ENCODE measurements at places on chromosomes 13 and 19. TPM values are rescaled to one million over a fixed set of nuclear protein-coding genes. Genes with fewer than 3 reads are reported as not detected.
A peak's percentile ranks its signal among the peaks of the same experiment; 100 is the strongest.

DNA sequence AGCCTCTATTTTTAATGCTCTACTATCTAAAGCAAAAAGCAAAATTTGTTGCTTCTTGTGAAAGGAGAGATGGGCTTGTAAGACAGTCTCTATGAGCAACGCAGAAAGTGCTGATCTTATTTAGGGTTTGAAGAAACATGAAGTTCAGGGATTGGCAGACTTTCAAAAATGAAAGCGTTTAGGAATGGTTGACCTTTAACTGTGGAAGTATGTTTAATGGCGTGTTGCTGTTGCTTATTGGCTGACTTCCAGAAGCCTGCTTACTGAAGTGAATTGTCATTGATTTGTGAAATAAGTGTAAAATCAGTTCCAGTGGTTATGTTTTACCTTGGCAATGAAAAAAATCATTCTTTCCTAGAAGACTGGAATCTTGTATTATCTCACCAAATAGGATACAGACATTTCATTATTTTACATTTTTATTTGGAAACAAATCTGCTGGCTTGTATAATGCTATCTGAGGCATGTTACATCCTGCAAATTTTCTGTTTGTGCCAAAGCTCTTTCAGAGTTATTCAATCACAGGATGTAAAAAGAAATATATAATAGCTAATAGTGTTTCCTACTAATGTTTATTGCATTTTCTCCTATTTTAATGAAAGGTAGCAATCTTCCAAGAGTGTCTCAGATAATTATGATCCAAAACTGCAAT is 221.3 kb upstream of the SLITRK6 start:
- DNase-seq: peak; percentile 5

DNA sequence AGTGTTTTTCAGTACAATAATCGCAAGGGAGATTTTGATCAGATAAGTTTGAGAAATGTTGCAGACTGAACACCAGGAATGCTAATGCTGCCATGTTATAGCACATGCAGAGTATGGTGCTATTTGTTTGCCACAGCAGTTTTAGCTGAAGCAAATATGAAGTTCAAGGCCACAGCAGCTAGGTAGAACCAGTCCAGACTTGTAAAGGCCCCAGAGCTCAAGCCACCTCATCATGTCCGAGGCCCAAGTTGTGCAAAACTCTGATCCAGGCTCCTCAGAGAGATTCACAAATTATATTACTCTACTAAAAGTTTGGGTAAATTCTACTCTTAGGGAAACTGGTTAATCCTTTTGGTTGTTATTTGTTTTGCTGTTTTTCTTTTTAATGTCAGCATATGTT is 2702.6 kb downstream of the PCDH9 start:
- DNase-seq: no peak

DNA sequence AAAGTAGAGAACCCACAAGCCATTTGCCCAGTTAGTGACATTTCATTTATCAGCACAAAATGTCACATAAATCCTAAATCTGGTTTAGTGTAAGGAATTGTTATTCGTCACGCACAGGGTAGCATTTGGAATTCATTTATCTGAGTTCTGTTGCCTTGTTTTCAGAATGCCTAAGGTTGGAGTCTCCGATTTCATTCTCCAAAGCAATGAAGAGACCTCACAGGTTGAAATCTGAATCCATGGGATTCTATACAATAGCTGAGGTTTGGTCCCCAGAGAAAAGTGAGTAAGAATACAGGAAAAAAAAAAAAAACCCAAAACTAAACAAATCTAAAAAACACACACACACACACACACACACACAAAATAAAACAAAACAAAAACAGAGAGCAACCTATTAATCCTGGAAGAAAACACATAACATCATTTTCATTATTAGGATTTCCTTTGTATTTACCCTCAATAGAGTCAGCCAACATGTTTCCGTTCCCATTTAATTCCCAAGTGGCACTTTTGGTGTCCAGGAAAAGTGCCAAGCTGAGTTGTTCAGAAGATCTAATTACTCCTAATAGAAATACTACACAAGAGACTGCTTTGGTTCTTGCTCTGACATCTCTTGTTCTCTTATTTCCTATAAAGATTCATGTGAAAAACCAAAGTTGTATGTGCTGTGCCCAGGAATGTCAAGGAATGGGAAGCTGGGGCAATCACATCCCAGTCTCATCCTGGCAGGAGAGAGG is 36.2 kb upstream of the LRCH1 start:
- no peak for DNase-seq

DNA sequence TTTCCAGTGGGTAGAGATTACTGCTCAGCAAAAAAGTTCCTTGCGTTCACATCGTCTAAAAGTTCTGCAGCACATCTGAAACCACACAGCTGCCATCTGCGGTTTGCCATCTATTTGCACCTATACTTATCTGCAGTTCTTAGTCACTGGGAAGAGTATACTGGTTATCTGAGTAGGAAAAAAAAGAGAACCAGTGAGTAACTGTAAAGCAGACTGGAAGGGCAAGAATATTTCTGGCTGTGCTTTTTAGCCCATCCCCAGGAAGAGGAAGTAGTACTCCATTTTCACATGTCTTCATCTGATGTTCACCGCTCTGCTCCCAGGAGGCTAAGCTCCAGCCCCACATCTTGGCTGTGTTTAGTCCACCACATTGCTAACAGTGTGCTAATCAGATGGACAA is 35.6 kb downstream of the EFNB2 start:
- no peak for DNase-seq

- DNase-seq: no peak
These were observed 265.0 kb downstream of the RBM26 start for GRCh38 chr13:79141082-79141481.

GRCh38 chr19:4350726-4351125 is 7.4 kb downstream of the MPND start:
- DNase-seq: no peak

DNA sequence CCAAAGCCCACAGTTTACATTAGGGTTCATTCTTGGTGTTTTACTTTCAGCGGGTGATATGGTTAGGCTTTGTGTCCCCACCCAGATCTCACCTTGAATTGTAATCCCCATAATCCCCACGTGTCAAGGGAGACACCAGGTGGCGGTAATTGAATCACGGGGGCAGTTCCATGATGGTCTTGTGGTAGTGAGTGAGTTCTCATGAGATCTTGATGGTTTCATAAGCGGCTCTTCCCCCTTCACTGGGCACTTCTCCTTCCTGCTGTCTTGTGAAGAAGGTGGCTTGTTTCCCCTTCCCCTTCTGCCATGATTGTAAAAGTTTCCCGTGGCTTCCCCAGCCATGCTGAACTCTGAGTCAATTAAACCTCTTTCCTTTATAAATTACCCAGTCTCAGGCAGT is 12.0 kb downstream of the FPR2 start:
- no peak for DNase-seq

DNA sequence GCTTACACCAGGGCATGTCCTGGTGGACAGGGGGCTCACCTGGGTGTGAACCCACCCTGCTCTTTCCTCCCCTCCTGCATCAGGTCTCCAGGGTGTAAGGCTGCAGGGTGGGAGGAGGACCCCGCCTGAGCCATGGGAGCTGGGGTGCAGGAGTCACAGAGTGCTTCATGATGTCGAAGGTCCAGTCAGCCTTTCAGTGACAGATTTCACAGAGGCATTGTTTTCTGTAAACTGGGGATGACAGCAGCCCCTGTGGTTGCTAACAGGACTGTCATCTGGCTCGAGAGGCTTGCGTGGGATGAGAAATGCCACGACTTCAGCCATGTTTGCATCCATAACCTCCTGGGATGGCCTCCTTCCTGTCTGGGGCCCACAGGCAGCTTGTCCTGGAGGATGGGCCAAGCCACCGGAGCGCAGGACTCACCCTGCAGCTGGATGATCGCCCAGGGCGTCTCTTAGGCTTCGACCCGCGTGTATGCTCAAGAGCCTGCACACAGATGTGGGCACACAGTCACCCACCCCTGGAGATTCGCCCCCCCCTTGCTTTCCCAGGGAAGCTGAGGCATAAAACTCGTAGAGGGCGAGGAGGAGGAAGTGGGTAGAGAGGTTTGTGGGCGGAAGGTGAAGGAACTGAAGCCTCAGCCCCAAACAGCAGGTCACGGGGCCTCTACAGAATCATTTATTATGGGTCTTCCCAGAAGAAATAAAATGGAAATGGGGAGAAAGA is 4.9 kb downstream of the NANOS3 start:
- DNase-seq: no peak

DNA sequence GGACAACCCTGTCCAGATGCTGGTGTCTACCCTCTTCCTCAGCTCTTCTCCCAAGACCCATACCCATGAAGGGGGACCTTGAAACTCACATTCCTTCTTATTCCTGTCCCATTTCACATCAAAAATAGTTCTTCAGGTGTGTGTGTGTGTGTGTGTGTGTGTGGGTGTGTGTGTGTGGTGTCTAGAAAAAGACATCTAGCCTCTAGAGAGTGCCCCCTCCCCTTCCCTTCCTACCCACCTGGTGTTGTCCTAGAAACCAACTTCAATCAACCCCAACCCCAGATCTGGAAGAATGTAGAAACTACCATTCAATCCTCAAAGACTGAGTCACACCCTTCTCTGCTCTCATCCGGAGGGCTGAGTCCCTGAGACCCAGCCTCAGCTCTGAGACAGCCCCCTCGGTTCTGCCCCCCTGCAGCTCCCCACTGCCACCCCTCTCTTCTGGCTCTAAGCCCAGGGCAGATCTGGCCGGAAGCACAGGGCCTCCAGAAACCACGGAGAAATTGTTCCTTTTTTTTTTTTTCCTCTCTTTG is 3.5 kb downstream of the KCNN4 start:
- DNase-seq: no peak

- DNase-seq: no peak
These were observed 39.6 kb downstream of the STOML3 start for GRCh38 chr13:38950987-38951386.

DNA sequence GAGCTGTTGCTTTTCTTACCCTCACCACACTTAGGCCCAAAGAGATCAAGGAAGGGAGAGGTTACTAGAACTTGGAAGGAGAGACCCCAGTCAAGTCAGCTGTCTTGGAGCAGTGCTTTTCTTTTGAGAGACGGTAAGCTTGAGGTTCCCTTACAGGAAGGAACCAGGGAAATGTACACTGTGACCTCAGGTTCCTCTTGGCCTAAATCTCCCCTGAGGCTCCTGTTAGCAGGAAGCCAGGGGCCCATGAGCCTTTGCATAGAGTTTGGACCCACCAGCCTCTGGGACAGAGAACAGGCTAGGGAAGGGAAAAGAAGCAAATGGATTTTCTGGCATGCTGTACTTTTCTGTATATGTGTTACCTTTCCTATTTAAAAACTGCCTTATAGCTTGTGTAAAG is 5.9 kb upstream of the GPR18 start:
- DNase-seq: no peak

DNA sequence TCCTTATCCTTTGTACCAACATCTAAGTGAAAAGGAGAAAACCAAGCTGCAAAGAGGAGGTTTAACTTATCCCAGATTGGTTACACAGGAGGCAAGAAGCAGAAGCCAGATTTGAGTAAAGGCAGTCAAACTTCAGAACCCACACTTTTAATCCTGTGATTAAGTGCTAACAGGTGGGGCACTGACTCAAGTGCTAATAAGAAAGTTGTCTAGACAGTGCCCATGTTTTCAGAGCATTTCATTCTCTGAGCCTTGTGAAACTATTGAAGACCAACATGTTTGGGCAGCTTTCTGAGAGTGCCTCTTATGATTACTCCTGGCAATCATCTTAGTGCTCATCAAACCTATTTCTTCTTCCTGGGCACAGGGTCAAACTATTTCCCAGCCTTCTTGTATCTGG is 380.8 kb downstream of the KCNRG start:
- no peak for DNase-seq

DNA sequence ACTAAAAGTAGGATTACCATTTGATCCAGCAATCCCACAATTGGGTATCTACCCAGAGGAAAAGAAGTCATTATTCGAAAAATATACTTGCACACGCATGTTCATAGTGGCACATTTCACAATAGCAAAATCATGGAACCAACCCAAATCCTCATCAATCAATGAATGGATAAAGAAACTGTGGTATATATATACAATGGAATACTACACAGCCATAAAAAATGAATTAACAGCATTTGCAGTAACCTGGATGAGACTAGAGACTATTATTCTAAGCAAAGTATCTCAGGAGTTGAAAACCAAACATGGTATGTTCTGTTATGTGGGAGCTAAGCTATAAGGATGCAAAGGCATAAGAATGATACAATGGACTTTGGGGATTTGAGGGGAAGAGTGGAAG is 3.0 kb downstream of the ZNF708 start:
- no peak for DNase-seq

- no peak for DNase-seq
These were observed 97.2 kb downstream of the SUCLA2 start for GRCh38 chr13:47903836-47904235.

GRCh38 chr13:78045916-78046315 is 127.3 kb upstream of the EDNRB start:
- DNase-seq: no peak

GRCh38 chr19:13795595-13796300 is 505 bp downstream of the ZSWIM4 start:
- no peak for DNase-seq

GRCh38 chr13:50589139-50589538 is 254.4 kb downstream of the DLEU7 start:
- peak; percentile 56 for DNase-seq

- DNase-seq: peak; percentile 49
These were observed 160.2 kb downstream of the SLC7A1 start for GRCh38 chr13:29435125-29435911.

GRCh38 chr13:26024558-26024957 is 27.3 kb downstream of the SHISA2 start:
- DNase-seq: no peak

DNA sequence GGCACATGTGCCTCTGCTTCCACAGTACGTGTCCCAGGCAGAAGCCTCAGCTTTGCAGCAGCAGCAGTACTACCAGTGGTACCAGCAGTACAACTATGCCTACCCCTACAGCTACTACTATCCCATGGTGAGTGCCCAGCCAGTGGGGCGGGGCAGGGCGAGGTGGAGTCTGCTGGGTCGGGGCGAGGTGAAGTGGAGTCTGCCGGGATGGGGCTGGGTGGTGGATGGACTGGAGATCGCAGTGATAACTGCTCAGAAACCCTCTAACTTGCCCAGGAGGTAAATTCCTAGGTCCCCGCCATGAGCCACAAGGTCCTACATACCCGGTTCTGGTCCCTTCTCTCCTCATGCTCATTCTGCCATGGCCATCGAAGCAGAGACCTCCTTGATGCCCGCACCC is 3.6 kb downstream of the LENG8 start:
- DNase-seq: no peak

LRRC63 gene
- not detected for total RNA-seq

CYP2A6 gene
- total RNA-seq: not detected

PRODH2 gene
- total RNA-seq: not detected

MCF2L gene
- total RNA-seq: 4.7 TPM

EXOC3L2 gene
- total RNA-seq: not detected

TMEM147 gene
- 254 TPM for total RNA-seq

NFIX gene
- 3.6 TPM for total RNA-seq

GPC6 gene
- total RNA-seq: 2.1 TPM

RDH13 gene
- total RNA-seq: 38.9 TPM

CEACAM8 gene
- total RNA-seq: 0.61 TPM

Data from G401 (cell line).